ENCODE measurements at places on chromosomes 6 and 20.
A peak's percentile ranks its signal among the peaks of the same experiment; 100 is the strongest.

GRCh38 chr6:49732781-49733180, 11.4 kb downstream of the CRISP3 start:
- no peak for DNase-seq

DNA sequence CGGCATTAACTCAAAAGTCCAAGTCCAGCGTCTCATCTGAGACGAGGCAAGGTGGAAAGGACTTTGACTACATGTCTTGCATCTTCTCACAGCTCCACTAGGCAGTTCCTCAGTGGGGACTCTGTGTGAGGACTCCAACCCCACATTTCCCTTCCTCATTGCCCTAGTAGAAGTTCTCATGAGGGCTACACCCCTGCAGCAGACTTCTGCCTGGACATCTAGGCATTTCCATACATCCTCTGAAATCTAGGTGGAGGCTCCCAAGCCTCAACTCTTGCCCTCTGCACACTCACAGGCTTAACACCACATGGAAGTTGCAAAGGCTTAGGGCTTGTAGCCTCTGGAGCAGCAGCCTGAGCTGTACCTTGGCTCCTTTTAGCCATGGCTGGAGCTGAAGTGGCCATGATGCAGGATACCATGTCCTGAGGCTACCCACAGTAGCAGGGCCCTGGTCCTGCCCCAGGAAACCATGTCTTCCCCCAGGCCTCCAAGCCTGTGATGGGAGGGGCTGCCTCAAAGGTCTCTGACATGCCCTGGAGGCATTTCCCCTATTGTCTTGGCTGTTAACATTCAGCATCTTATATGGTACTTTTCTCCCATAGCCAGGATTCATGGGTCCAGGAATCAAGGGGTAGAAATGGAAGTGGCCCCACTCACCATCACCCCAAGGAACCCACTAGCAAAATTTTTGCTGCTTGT, 194.6 kb upstream of the KCNG1 start:
- no peak for DNase-seq

GRCh38 chr6:35304299-35304698, 6.7 kb downstream of the DEF6 start:
- no peak for DNase-seq

GRCh38 chr6:159890201-159890600, 587 bp upstream of the MAS1 start:
- DNase-seq: no peak

GRCh38 chr6:20564777-20565176, 30.5 kb downstream of the CDKAL1 start:
- peak; percentile 12 for DNase-seq

- DNase-seq: peak; percentile 52
Observed at GRCh38 chr20:8152183-8152582, 20.1 kb downstream of the PLCB1 start.

GRCh38 chr6:67458265-67458664, 1176.8 kb upstream of the ADGRB3 start:
- DNase-seq: no peak

DNA sequence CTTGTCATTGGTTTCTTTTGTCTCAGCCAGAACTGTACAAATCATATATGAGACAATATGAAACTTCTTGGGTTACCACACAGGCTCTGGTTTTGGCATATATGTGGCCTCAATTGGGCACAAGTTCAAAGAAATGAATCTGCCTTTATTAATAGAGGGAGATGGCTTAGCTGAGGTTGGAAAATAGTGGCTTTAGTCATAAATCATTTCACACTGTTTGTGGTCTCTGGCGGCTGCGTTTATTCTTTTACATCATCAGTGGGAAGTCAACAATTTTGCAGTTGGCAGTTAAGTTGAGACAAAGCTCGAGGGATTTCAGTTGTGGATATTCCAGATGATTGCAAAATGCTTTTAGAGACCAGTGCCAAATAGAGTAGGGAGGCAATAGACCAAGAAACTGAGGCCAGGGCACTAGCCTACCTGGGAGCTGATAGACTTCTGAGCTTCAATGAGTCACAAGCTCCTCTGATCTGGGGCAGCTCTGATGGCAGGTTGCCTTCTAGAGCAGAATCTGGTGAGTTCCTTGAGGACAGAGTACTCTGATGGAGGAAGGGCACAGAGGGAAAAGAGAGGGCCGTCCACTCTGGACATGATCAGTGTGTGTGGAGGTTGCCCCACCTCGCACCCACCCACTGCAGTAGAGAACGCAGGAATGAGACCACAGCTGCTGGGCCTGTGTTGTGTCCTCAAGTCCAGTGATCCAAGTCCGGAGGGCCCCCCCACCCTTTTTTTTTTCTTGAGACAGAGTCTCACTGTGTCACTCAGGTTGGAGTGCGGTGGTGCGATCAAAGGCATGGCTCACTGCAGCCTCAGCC, 73.5 kb downstream of the ARMC2 start:
- peak; percentile 57 for DNase-seq

DNA sequence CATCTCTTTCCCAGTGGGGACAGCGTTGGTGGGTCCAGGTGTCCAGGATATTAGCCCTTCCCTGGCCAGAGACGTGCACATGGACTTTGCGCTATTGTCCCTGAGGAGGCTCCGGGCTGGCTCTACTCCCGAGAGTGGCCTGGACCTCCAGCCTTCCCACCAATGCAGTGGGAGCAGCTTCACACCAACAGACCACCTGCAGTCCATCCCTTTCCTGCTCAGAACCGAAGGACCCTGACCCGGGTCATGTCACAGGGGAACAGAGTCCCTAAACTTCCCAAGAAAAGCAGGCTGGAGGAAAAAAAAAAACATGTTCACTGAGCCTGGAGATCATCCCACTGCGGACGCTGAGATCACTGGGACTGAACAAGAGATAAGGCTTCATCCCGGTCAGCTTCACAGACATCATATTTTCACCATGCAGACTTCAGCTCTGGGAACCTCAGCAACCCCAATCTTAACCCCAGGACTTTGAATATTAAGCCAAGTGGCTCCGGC, 18.3 kb downstream of the ZMYND8 start:
- DNase-seq: no peak

DNA sequence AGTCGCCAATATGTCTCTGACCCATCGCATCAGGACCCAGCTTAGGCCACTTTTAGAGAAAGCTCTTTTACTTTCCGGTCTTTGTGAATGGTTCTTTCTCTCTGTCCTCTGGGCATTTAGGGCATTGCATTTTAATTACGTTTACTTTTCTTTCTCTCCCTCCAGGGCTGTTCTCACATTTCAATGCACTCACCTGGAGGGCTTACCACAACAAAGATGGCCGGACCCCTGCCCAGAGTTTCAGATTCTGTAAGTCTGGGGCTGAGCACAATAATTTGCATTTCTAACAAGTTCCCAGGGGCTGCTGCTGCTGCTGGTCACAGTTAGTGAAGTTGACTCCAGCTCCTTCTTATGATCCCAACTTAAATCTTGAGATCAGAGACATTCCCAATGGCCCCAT, 3.0 kb downstream of the ANKRD66 start:
- DNase-seq: no peak

DNA sequence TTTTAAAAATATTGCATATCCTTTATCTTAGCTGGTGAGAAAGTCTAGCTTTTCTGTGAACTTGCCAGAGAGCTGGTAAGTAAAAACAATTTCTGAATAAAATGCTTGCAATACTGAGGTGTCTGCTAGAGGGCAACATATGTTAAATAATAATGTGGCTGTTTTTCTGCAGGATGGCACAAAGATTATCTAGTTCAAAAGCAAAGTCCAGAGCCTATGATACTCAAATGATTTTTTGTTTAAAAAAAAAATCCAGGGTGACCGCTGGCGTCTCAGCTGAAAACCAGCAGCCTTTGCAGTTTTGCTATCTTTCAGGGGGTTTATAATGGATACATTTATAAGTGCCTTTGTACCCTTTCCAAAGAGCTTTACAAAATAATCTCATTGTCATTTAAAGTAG, 194.9 kb downstream of the PHACTR1 start:
- DNase-seq: peak; percentile 66

DNA sequence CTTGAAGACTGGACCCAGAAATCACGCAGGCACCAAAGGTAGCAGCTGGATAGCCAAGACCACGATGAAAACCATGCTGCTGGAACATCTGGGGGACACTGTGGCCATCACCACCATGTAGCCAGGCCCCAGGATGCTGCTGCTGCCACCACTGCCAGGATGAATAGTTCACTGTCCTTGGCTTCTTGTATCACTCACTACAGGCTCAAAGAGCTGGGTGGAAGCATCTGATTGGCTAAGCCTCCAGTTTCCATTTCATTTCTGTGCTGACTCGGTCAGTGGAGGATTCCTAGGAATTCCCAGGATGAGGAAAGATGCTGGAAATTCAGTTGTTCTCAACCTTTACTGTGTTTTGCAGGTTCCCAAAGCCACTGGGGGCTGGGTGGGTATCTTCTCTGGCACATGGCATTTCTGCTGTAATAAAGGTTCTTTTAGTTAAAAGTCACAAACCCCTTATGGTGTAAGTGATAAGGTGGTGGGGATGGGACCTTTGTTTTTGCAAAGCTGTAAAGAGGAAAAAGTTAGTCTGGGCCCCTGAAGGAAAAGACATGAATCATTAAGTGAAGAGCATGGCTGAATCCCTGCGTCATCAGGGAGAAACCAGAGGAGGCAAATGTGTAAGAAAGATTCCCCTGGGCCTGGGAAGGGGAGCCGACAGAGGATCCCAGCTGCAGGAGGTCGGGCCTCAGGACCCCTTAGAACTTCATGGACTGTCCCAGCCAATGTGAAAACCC, 75.6 kb upstream of the RNF24 start:
- peak; percentile 89 for DNase-seq

GRCh38 chr20:51189814-51190782, 167.2 kb upstream of the KCNG1 start:
- no peak for DNase-seq

- peak; percentile 52 for DNase-seq
Observed at GRCh38 chr6:158474961-158475343, 84.9 kb upstream of the TMEM181 start.

DNA sequence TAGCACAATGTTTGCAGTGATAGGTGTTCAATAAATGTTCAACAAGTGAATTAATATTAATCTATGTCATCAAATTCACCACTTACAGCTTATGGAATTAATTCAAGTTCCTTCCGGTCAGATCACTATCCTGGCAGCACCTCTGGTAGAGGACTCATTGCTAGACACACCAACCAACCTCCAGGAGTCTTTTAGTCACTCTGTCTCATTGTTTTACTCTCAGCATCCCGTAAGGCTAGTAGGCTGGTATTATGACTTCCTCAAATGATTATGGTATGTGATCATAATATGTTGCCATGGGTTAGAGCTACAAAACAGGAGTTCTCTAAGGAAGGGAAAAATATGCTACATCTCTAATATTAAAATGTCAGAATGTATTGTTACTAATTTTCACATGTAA, 21.7 kb upstream of the MMS22L start:
- DNase-seq: no peak

DNA sequence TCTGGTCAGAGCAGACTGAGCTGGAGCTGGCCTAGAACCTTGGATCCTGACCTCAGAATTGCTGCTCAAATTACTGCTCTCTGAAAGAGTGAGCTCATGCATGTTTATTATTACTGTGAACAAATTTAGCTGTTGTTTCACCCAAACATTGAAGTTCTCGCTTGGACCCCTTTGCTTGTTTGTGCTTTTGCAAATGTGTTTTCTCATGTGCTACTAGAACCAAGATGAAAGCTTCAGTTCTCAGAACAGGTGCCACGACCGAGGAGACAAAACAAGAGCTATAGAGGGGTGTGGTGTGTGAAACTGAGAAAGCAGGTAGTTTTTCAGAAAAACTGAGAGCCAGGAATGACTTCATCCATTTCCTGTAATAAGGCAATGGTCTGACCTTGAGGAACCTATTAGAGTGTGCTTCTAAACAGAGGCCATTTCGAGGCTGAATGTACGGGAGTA, 50.0 kb upstream of the ESR1 start:
- no peak for DNase-seq

GRCh38 chr6:78623554-78623953, 243.8 kb upstream of the IRAK1BP1 start:
- DNase-seq: no peak

- peak; percentile 27 for DNase-seq
Observed at GRCh38 chr6:21885111-21885510, 291.6 kb downstream of the SOX4 start.

DNA sequence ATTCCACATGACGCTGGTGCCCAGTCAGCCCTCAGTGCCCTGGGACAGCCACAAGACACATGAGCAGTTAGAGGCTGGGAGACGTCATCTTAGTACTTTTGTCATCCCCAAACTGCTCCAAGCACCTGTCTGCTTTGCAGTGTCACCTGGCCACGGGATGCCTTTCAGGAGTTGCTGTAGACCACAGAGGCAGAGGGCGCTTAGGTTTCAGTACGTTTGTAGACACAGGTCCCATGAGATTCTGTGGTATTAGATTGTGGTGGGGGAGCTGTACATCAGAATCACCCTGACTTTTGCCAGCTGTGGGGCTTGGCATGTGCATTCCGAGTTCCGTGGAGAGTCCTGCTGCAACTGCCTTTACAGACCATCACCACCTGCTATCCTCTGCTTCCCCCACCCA, 16.7 kb downstream of the MAVS start:
- no peak for DNase-seq

DNA sequence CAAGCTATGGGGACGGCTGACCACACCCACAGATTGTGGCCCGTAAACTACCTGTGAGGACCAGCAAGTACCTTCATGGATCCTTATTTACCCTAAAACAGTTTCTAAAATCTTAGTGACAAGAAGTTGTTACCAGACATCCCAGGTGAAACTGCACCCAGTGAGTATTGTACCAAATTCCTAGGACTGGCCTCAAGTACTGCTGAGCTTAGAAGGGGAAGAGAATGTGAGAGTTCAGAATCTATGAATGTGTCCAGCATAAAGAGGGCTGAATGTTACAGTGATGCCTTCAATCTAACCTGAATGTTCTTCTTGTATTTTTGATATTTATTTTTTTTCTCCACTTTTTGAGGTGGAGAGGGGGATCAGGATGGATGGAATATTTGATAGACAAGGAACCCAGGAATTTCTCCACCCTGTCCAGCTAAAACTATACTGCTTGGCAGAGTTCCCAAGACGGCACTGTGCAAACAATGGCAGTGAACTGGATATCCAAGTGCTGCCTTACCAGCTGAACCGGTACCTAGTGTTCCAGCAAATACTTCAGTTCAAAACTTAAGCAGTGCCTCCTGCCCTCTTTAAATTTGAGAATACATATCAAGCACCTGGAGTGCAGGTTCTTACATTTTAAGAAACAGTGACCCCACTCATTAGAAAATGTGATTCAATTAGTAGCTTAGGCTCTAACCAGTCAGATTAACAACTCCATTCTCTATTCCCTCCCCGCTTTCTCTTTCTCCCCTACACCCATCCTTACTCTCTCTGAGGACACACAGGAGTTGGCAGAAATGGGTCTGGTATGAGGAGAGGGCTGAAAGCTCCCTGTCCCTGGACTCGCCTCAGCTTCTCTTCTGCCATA, 427.3 kb upstream of the FLRT3 start:
- no peak for DNase-seq

GRCh38 chr6:89281779-89282246, 33.3 kb downstream of the GABRR2 start:
- peak; percentile 47 for DNase-seq

- no peak for DNase-seq
Observed at GRCh38 chr6:71720705-71721104, 165.6 kb upstream of the RIMS1 start.

- no peak for DNase-seq
Observed at GRCh38 chr6:82681119-82681714, 317.6 kb downstream of the TPBG start.

Data from choroid plexus epithelial cell (primary cell).